ENCODE measurements at places on chromosomes 2 and 18.

- no peak for DNase-seq
These were observed 7.2 kb upstream of the NEU4 start for GRCh38 chr2:241801611-241802420.

GRCh38 chr2:36469710-36470109 lies 114.1 kb downstream of the CRIM1 start:
- DNase-seq, result no peak

- DNase-seq, result peak; percentile 9
These were observed 427.1 kb downstream of the RND3 start for GRCh38 chr2:150060341-150060740.

GRCh38 chr2:3422161-3422779 lies 42.8 kb downstream of the TRAPPC12 start:
- DNase-seq, result no peak

- DNase-seq, result peak; percentile 33
These were observed 84.6 kb downstream of the PLCL1 start for GRCh38 chr2:197889041-197889440.

GRCh38 chr2:125667630-125668029 lies 988.3 kb upstream of the GYPC start:
- DNase-seq, result no peak

DNA sequence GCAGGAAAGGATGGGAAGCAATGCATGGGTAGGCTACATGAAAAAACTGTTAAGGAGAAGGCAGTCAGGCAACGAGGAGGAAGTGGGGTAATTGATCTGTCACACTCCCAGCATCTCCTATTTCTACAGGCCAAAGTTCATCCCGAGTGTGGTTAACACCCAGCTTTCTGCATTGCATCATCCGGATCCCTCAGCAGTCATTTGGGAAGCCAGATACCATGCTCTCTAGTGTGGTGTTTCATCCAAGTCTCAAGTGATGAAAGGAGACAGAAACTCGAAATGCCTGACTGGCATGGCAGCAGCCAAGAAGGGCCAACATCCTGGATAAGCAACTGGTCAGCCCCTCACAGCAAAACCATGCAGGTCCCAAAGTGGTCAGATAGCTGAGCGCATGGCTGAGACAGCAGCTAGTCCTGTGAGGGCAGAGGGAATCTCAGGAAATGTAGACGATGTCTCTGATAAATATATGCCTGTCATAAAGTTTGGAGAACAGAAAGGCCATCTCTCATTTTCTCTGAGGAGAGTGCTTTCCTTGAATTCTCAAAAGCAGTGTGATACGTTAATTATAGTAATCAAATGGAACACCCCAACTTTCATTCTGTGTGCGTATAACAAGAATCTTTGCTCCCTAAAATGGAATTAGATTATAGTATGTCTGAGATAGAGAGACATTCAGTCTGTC lies 24.8 kb upstream of the HNRNPA3 start:
- no peak for DNase-seq

- no peak for DNase-seq
These were observed 355.6 kb downstream of the NBAS start for GRCh38 chr2:15205562-15205961.

DNA sequence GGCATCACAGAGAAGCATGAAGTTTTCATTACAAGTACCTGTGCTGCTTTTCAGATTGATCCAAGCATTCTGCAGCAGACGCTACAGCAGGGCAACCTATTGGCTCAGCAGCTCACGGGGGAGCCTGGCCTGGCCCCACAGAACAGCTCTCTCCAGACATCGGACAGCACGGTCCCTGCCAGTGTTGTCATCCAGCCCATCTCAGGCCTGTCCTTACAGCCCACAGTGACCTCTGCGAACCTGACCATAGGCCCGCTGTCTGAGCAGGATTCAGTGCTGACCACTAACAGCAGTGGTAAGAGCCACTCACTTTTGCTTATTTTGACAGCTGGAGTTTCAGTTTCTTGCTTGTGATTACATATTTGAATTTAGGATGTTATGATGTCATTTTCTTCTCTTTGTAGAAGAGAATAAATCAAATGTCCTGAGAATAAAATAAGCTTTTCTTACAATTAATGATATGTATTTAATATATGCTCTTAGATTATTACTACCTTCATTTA lies 104.9 kb downstream of the ZNF236 start:
- DNase-seq, result no peak

- no peak for DNase-seq
These were observed 232.1 kb downstream of the NDUFA10 start for GRCh38 chr2:239793086-239793485.

- DNase-seq, result no peak
These were observed 316.4 kb downstream of the MYCN start for GRCh38 chr2:16256601-16257321.
